Stimulated activated CD4-positive, alpha-beta T cell treated with anti-CD3 and anti-CD28 coated beads, Interleukin-1b, Interleukin-23, amount 100 ng/mL, for 48 hours (primary cell): ENCODE measurements at places on chromosomes 2 and 18.

GRCh38 chr18:9827211-9827792 lies 58.5 kb upstream of the TXNDC2 start:
- DNase-seq, result no peak

- DNase-seq, result no peak
Observed at GRCh38 chr2:39571111-39571731, 94.5 kb upstream of the TMEM178A start.

- DNase-seq, result peak; percentile 21
Observed at GRCh38 chr2:238425979-238426567, 654 bp upstream of the ASB1 start.

DNA sequence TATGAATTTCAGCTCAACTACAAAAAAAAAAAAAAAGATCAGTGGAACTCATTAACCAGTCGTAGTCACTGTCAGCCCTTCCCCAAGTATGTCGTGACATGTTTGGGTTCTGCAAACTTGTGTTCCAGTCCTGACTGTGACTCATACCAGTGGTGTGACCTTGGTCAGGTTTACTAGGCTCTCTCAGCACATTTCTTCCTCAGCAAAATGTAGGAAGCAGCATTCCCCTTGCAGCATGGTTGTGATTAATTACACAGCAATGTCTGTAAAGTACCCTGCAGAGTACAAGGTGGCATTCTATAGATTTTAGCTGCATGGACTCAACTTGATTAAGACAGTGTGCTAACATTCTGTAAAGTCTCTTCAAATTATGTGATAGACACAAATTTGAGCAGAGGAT lies 156.9 kb downstream of the LAMA1 start:
- DNase-seq, result no peak

DNA sequence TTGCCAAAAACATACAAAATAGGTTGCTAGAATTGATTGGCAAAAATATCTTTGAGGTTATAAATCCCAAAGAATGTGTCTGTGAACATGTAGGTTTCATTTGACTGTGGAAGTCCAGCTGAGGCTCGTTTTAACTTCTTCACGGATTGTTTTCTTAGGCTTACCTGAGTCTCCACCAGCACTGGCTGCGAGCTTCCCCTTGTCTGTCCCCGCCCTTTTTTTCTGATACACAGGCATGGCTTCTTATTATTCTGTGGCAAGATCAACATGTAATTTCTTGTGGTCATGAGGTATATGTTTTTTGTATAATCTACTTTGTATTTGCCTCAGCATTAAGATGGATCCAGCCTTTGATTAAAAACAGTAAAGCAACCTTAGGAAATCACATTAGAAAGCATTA lies 7.2 kb upstream of the SLC40A1 start:
- no peak for DNase-seq

DNA sequence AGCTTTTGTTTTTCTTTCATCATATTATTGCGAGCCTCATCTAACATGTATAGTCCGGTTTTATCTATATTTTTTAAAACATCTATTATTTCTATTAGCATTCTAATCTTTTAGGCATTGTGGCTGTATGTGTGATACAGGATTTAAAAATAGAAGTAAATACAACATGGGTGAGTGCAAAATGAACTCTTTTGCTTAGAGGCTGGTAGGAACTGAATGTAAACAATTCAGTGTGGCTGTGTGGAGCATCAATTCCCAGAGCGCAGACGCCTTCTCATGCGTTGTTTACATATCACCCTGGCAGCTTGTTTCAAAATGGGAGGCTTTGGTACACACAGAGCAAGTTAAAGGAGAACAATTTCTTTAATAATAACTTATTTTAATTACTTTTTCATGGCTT lies 836 bp downstream of the DTNA start:
- DNase-seq, result no peak

- no peak for DNase-seq
Observed at GRCh38 chr2:142044197-142044596, 86.6 kb downstream of the LRP1B start.

DNA sequence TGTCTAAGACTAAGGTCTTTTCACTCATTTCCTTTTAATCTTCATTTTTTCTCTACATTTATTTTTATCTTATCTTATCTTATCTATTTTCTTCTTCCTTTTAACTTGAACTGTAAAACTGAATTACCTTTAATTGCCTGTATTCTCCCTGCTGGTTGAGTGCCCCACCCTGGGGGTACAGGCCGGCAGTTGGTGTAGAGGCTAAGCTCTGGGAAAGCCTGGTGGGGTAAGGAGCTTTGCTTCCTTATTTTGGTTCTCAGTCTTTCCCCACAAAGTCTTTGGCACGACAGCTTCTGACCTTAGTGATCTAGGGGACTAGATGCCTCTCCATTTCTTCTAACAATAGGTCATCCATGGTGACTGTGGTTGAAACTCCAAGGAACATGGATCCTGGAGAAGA lies 26.8 kb upstream of the HAAO start:
- no peak for DNase-seq

GRCh38 chr18:3041843-3042242 lies 28.9 kb upstream of the LPIN2 start:
- DNase-seq, result no peak

DNA sequence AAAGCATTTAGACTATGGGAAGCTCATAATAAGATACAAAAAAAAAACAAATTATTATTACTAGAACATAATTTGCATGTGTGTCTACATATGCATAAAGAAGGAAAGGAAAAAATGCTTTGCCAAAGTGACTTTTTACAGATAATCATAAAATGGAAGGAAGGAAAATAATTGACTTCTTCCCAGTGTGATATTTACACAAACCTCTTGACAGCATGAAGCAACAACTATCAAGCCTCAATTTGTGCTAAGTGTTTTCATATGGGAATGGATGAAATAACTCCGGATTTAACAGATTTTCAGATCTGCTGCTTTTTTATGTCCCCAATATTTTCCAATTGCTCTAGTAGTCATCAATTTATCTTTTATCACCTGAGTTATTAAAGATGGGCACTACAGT lies 275.9 kb upstream of the REG3G start:
- DNase-seq, result no peak

DNA sequence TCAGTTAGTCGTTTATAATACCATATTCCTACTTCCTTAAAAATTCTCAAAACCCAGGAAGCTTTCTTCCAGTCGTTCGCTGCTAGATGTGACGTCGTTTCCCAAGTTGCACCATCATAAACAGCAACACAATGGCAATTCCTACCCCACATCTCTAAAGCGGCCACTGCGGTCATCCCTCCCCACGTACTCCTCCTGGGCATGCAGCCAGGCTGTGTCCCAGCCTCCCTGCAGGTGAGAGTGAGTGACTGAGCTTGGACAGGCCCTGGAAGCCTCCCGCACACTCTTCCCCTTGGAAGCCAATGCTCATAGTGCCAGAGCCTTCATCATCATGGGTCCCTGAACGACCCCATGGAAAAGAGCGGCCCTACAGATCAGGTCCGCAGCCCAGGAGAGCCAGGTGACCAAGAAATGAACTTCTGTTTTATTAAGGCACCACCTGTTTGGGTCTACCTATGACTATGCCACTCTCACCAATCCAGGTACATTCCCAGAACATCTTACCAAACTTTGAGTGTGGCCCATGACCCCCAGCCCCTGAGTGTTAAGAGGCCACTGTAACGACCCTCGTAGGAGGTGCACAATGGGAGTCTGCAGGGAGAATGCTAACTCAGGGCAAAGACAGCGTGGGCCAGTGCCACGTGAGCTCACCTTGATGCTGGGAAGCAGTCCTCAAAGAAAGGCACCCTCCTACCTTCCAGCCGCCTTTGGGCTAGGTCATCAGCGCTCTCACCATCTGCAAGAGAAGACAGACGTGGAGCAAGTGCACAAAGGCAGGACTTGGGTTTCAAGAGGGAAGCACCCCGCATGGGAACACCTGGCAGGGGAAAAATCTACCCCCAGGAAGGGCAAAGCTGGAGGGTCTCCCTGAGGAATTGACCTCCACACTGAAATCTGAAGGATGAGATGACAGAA lies 74.7 kb upstream of the RAB6C start:
- no peak for DNase-seq

- peak; percentile 25 for DNase-seq
Observed at GRCh38 chr2:48946449-48947048, 191.0 kb upstream of the LHCGR start.

DNA sequence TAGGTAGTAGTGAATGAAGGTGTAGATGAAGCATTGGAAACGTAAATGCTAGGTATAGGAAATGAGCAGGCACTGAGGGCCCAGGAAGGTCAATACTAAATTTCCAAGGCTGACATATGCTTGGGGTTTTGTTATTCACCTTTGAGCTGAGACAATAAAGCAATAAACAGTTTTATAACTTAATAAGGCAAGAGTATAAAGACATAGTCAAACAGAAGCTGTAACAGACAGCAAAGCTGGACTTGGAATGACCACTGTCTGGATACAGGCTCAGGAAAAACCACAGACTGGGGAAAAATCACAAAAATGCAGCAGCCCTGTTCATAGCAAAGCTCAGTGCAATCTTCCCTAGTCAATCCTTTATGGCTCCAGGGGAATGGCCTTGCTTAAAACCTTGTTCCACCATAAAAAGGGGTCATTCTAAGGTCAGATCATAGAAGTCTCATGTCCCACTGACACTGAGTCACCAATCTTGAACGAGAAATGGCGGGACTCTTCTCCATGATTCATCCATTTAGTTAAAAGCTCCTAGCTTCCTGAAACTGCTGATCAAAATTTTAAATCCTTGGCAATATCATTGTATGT lies 493.3 kb downstream of the CMPK2 start:
- DNase-seq, result no peak

- no peak for DNase-seq
Observed at GRCh38 chr18:54392543-54393023, 34.9 kb downstream of the C18orf54 start.

GRCh38 chr18:59232309-59233016 lies 12.5 kb downstream of the GRP start:
- no peak for DNase-seq

DNA sequence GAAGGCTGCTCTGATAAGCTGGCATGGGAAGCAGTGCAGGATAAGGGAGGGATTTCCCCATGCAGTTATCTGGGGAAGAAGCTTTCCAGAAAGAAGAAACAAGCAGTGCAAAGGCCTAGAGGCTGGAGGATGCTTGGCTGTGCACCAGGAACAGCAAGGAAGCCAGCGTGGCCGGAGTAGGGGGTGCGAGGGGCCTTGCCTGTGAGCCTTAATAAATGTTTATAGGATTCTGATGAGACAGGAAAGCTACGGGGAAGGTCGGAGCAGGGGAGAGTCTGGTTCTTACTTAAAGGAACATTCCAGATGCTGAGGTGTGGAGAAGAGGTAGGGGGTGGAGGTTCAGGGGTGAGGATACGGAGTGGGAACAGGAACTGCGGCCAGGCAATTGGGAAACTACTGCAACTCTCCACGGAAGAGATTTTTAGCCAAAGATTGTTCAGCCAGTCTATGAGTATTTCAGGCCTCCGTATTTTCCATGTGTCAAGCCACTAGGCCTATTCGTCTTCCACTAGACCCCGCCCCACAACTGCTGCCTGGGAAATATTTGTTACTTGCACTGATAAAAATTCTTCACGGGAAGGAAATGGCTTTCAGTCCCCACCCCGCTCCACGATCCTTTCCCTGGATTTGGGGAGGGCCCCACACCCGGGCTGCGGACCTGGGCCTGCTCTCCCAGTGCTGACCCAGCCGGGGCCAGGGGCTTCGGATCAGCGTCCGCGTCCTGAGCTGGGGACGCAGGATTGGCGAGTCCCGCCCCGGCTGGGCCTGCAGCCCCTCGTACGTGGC lies 516 bp downstream of the EIF2AK2 start:
- DNase-seq, result peak; percentile 11

DNA sequence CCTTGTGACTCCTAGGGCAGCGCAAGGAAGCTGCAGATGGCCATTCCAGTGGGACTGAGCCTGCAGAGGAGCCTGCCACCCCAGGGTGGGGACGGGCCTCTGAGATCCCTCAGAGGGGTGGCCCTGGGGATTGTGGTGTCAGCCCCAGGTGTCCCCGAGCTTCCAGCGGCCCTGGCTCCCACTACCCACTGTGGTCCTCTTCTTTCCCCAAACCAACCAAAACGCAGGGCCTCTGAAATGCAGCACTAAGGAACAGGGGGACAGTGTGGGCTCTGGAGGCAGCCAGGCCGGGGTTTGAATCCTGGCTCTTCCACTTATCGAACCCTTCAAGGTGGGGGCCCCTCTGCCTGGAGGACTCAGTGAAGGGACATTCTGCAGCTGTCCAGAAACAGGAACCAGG lies 32.7 kb downstream of the ATOH8 start:
- no peak for DNase-seq

DNA sequence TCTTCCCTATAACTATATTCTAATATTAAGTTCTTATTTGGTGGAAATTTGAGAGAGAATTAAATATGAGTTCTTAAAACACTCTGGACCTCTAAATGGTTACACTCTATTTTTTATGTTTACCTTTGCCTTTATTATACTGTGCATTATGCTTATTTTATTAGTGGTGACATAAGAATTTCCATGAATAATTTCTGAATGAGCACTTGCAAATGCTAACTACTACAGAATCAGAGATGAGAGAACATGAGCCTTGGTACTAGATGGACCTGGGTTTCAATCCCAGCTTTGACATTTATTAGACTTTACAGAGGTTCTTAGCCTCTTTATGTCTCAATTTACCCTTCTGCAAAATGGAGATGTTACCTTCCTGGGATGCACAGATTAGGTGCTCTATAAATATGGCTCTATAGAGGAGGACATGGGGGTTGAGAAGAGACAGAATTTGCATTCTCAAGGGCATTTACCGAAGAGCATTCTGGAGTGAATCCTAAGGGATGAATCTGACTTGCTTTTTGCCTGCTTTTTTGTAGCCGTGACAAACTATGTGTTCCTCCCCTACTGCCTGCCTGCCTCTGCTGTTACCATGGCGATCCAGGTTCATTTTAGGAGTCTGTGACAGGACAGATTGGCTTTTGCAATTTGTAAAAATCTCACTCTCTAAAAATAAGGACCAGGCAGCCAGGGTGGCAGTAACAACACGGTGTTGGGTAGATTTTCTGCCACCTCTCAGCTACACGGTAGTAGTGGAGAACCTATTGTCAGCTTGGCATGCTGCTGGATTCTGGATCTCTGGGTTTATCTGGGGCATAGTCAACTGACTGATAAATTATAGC lies 20.7 kb upstream of the CNRIP1 start:
- DNase-seq, result no peak

DNA sequence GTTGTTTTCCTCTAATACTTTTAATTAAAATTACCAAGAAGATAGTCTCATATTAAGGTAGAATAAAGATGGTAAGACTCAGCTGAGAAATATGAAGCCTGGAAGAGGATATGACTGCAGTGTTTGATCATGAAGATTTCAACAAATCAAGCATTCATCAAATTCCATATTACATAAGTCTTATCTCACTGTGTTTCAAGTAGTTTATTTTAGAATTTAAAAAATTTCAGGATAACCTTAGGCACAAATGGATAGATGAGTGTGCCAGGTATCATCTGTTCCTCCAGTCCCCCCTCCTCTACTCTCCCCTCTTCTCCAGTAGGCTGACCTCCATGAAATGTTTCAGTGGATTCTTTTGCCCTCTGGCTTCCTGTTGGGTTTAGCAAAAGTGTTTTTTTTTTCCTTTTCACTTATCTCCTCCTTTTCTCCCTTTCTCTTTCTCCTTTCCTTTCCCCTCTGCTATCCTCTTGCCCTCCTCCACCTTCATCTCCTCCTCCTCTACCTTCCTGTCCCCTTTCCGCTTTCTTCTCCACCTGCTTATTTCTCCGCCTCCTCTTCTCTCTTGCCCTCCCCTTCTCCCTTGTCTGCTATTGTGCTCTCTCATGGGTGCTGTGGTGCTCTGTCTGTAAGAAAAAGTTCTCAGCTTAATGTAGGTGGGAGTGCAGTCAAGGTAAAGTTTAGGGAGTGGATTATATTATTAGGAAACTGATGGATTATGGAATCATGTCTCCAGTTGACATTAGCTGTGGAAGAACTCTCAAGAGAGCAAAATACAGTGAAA lies 72.8 kb downstream of the ABI2 start:
- no peak for DNase-seq

GRCh38 chr2:31071741-31072140 lies 66.5 kb downstream of the GALNT14 start:
- DNase-seq, result no peak
